ENCODE measurements at places on chromosomes 7 and 10.
A peak's percentile ranks its signal among the peaks of the same experiment; 100 is the strongest.

DNA sequence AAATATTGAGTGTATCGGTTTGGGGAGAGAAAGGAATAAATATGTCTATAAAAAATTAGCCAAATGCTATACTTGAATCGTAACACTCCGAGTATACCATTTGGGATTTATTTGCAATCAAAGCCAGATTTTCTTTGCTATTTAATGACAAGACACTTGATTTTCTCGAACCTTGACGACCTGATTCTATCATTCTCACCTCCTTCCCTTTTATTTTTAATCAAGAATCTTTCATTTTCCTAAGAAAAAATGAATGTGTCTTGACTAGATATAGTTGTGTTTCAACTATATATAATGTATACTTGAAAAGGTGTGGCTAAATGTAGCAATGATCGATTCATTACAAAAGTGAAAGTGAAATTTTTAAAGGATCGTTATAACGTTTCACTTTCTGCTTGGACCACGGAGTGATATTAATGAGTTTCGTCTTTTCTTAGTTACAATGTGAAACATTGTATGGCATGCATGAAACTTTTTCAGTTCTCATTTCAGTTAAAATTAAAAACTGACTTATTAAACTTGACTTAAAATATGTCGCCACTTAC is 562 bp downstream of the NUB1 start:
- no peak for DNase-seq

DNA sequence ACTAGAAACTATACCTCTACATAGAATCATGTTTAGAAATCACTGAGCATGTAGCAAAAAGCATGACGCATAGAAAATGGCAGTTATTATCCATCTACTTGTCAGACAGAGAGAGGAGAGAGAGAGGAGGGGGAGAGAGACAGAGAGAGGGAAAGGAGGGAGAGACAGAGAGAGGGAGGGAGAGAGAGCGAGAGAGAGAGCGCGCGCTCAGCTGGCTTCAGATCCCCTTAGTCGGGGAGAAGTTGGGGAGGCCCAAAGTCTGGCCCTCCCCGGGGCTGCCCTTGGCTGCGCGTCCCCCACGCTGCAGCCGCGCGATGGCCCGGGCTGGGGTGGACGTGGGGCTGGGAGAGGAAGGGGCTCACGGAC is 37.0 kb downstream of the CNPY1 start:
- DNase-seq, result no peak

DNA sequence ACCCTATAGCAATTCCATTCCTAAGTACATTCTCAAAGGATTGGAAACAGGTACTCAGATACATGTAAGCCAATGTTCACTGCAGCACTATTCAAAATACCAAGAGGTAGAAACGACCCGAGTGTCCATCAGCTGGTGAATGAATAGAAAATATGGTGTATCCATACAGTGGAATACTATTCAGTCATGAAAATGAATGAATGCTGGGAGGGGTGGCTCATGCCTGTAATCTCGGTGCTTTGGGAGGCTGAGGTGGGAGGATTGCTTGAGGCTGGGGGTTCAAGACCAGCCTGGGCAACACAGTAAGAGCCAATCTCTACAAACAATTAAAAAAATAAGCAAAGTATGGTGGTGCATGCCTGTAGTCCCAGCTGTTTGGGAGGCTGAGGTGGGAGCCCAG is 62.8 kb downstream of the CLEC2L start:
- DNase-seq, result no peak

- DNase-seq, result no peak
Measured at GRCh38 chr7:120991581-120991980, 3.1 kb downstream of the CPED1 start.

DNA sequence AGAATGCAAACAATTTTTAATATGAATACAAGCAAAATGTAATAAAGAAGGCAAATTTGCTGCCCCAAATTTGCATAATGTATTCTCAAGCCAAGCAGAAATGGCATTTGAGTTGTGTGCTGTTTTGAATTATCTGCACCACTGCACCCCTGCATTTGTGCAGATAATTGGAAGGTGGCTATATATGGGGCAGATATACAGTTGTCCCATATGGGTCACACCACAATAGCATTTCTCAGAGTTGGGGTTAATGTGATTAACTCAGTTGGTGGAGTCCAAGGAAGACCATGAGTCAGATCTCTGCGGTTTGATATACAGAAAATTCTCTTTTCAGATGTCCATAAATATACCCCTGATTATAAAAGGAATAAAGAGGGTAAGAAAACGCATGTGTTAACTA is 68.9 kb upstream of the EXOC4 start:
- no peak for DNase-seq

- DNase-seq, result no peak
Measured at GRCh38 chr7:103142494-103142893, 6.4 kb downstream of the NAPEPLD start.

- DNase-seq, result no peak
Measured at GRCh38 chr10:69422676-69423075, 6.0 kb upstream of the TACR2 start.

DNA sequence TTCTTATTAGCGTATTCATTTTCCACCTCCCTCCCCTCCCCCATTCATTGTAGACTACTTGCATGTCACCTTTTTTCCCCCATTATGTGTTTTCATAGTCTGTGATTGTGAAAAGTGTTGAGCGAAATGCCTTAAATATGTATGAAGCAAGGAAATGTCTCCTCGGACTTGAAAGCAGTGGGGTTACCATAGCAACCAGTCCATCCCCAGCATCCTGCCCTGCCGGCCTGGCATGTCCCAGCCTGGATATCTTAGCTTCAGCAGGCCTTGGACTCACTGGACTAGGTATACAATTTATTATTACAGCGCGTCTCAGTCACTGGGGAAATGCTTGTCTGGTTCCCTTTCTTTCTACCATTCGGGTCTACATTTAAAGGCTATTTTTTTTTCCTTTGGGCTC is 283.6 kb downstream of the BICC1 start:
- no peak for DNase-seq

- DNase-seq, result no peak
Measured at GRCh38 chr10:48494073-48494472, 110.8 kb downstream of the ARHGAP22 start.

- no peak for DNase-seq
Measured at GRCh38 chr10:3658766-3659165, 126.2 kb downstream of the KLF6 start.

- no peak for DNase-seq
Measured at GRCh38 chr7:28677668-28678067, 265.4 kb downstream of the CREB5 start.

DNA sequence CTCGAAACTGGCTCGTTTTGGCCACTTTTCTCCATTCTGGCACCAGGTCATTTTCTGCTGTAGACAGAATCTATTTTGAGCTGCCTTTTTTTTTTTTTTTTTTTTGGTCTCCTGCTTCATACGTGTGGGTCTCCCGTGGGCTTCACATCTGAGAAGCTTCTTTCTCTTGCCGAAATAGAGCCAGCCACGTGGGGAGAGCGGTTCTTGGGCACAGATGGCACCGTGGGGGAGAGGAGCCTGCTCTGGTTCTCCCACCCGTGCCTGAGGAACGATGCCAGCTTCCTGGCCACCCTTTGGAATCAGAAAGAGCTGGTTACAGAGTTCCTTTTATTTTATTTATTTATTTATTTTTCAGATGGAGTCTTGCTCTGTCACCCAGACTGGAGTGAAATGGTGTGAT is 48.7 kb upstream of the OCM2 start:
- no peak for DNase-seq

DNA sequence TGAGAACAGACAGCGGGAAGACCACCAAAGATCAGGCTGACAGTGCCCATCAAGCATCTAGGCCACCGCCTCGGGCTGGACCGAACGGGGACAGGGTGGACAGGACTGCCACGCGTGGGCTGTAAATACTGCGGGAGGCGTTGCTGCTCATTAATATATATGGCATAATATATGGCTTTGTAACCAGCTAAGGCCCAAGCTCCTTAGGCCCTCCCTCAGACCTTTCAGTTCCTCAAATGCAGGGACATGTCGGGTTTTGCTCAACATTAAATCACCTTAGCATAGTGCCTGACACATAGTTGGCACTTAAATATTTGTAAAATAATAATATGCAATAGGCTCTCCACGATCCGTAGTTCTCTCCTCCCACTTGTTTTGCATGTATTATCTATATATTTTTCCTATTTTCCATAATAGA is 402 bp upstream of the TMEM168 start:
- no peak for DNase-seq

DNA sequence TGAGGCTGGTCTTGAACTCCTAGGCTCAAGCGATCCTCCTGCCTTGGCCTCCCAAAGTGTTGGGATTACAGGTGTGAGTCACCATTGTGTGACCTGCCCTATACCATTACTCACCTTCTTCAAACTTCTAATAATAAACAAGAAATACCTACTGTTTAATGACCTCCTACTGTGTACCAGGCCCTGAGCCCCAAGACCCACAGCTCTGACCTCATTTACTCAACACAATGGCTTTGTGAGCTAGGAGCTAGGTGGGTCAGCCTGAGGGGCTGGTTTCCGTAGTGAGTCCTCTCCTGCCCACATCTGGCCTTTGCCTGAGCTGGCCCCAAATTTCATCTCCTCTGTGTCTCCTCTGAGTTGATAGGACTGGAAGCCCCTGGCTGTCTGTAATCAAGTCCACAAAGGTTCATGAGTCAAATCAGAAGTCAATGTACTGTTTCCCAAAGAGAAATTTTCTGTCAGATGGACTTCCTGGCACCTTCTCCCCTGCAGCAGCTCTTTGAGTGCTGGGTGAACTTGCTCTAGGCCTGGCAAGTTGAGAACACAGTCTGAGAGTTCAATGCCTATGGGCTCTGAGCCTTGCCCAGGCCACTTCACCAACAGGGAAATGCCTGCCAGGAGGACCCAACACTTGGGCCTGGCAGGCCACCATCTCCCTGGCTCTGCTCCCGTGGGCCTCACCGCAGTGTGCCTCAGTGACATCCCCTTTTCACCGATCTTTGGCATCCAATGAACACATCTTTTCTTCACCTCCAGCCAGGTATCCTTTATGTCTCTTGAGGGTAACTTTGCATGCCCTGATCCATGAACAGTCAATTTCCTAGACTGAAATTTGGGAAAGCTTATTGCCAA is 24.0 kb downstream of the NEURL1 start:
- no peak for DNase-seq

DNA sequence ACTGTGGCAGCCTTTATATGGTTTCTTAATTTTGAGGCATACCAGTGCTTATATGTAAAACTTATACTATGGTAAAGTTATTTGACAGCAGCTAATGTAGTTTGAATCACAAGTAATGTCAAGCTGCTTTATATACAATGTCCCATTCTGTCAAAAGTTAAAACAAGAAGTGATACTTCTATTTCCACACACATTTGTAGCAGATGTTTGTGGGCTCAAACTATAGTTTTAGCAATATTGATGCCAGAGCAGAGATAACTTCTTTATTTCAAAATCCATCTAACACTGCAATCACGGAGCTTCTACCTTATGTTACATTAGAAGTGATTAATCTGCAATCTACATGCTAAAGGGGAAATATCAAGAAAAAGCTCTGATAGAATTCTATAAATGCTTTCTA is 149.6 kb downstream of the ADK start:
- no peak for DNase-seq

DNA sequence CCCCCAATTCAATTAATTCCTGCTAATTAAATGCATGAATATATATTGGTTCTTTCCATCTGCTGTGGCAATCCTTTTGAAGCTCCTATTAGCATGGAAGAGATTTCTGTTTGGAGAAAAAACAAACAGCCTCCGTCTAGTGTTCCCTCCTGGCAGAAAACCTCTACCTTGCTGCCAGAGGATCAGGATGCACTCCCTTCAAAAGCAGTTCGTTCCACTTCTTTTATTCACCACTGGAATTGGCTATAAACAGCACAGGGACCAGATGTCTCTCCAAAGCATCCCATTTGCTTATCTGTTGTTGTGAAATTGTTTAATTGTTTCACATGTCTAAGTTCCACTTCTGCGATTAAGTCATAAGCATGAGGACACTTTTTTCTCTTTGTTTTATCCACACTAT is 77.8 kb upstream of the PTN start:
- DNase-seq, result no peak

DNA sequence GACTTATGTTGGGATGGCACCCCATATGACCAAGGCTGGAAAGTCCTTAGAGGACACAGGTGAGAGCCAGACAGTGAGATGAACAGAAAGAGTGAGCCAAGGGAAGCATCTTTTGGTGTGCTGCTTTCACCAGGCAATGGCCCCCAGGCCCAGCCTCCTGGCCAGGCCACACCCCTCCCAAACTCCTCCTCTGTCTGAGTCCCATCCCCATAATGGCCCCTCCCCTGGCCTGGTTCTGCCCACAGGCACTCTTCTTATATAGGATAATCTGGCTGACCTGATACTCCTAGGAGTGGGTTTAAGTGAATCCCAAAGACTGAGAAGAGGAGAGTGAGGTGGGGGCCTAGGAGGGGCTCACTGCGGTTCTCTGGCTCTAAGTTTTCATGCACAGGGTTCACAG is 252.5 kb downstream of the RPS24 start:
- no peak for DNase-seq

DNA sequence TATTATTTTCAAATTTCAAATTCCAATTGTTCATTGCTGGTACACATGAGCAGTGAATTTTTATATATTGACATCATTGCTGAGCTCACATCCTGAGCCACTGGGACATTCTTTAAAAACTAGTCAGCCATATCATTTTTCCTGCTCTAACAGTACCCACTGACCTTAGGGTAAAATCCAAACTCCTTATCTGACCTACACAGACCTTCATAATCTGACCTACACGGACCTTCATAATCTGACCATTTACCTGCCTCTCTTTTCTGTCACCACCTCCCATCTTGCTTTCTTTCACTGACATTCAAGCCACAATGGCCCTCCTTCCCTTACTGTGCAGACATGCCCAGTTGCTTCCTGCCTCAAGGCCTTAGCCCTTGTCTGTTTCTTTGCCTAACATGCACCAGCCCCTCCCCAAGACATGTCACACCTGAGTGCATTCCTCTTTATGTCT is 16.1 kb upstream of the CUZD1 start:
- DNase-seq, result no peak

- no peak for DNase-seq
Measured at GRCh38 chr7:80139236-80139635, 4.6 kb downstream of the GNAI1 start.

- DNase-seq, result no peak
Measured at GRCh38 chr10:126838316-126838715, 66.9 kb upstream of the DOCK1 start.

DNA sequence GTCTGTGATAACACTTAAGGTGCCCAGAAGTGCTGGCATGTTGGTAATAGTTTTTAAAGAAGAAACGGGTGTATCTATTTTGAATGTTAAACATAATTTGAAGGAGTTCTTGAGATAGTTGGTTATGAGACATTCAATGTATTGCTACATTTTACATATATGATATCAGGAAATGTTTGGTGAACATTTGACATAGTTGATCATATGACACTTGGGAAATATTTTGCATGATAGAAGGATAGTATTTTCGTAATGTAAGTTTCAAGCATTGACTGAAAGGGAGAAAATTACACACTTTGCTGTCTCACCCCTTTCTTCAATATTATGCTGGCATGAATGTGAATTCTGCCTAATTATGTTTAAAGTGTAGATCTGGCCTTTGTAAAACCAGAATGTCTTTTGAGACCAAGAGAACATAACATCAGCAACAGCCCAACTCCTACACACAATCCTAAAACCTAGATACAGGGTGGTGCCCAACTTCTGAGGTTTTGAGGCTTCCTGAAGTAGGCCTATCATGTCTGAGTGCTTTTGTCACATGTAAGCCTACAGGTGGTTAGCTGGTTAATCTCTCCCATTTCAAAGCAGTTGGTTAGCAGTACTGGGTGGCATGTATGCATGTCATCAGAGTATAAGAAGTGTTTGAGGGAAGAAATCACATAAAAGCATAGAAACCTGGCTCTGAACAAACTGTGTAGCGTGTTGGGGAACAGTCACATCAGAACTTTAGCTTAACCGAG is 2.1 kb downstream of the ADD3 start:
- peak; percentile 44 for DNase-seq

- no peak for DNase-seq
Measured at GRCh38 chr10:21292763-21293517, 232.5 kb downstream of the SKIDA1 start.

Measured in T-helper 1 cell (primary cell).